D721Med (cell line): ENCODE measurements at places on chromosomes 4 and X.

DNA sequence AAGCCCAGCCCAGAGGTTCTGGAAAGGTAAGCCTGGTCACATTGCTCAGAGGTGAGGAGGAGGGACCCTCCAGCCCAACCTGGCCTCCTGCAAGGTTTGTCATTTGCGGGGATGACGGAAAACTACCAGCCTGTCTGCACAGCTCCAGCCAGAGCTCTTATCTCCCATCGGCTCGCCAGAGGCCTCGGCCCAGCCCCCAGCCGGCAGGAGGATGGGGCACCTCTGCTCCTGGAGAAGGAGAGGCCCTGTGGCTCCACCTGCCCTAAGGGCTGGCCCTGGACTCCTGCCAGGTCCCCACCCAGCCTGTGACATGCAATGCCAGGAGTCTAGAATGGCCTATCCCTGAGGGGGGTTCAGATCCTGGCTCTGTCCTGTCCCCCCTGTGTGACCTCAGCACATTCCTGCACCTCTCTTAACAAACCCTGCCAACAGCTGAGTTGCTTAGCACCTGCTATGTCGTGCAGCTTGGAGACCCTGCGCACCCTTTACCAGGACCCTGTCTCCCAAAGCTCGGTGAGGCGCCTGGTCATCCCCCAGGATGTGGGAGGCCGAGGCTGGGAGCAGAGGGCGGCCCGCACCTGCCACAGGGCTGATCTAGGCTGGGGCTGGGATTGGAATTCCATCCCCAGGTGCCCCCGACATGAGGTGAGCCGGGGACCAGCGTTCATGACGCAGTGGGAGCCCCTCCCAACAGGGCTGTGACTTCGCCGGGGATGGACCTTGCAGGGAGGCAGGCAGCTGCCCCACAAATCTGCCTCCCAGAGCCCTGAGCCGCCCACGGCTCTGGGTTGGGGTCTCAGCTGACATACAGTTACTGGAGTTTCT, 14.4 kb downstream of the ADRA2C start:
- DNase-seq, result no peak

DNA sequence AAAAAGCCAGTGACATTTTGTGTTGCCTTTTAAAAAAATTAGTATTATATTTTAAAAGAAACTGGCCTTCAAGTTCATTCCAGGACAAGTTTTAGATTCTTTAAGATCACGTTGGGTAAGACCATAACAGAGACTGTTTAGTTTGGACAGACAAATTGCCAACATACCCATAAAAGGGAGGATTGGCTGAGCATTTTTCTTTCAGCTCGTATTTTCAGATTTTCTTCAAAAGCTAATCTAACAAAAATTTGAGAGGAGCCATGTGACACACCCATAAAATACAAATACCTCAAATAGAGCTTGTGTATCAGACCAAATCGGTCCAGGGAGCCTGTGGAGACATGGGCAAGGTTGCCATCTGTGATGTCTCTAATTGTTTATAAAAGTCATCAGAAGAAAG, 74.6 kb upstream of the C1QTNF7 start:
- DNase-seq, result no peak

- peak; percentile 70 for DNase-seq
These were observed at the start of gene ZNF732 for GRCh38 chr4:304969-305680. Gene ZNF732 (minus strand): TSS chr4:305474. CDS start chr4:305310, 164 bp downstream.

DNA sequence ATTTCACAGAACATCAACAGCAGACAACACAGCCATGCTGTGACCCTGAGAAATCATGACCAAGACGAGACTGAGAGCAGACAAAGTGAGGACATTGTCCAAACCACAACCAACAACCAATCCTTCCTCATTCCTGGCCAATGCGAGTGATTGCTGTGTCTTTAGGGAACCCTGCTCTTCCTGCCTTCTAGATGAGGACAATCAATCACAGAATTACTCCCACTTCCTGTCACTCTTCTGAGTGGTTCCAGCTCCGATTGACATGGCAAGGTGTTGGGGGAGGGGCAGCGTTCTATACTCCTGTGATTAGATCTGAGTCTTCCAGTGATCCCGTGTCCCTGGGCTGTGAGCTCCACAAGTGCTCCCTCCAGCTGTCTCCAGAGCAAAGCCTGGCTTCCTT, 227.8 kb downstream of the STIM2 start:
- no peak for DNase-seq

DNA sequence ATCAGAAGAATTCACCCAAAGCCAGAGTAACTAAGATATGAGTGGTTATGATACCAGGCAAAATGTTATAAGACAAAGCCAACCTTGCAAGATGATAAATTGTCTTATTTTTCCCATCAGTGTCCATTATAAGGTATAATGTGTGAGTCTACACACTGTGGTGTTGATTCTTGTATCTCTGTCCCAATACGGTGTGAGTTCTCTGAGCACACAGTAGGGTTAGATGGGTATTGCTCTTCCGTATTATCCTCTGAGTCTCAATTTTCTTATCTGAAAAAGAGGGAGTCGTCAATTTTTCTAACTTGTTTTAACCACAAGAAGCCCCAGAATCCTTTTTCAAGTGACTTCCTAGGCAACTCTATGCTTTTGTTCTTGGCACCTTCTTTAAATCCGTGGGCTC, 69.9 kb downstream of the HMGB2 start:
- no peak for DNase-seq

GRCh38 chr4:122960611-122961000, 38.2 kb upstream of the NUDT6 start:
- DNase-seq, result no peak

- peak; percentile 28 for DNase-seq
These were observed 27.7 kb downstream of the CDKN2AIP start for GRCh38 chr4:183471946-183472708.

GRCh38 chr4:123452616-123453015, 56.0 kb downstream of the SPRY1 start:
- no peak for DNase-seq

GRCh38 chrX:149715468-149715867, 3.6 kb downstream of the MAGEA11 start:
- no peak for DNase-seq
